ENCODE measurements at places on chromosomes 7 and 10.

- peak; percentile 31 for DNase-seq
Observed at GRCh38 chr7:4739528-4739992, 35.9 kb upstream of the AP5Z1 start.

DNA sequence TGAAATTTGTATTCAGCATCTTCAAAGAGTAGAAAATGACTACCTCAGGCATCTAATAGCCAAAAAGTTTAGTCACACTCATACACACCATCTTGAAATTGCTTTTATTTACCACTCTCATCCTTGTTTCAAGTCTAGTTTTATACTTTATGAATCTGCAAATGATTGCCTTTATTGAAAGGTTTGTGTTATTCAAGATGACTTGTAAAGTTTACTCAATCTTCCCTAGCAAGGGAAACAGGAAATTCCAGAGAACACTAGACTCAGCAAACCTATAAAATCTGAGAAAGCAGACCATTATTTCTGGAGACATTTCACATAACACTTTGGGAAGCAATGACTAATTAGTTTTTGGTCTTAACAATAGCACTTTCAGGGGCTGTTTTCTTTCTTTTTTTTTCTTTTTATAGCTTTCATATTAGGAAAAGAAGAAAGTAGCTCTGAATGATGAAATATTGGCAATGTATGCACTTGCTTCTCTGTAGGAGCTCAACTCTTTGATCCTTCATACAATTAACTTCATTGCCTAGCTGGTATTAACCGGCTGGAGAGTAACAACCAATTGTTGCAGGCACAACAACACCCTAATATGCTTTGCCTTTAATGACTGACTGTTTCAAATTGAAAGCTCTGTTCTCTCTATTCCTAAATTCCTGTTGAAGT, 68.9 kb upstream of the HDAC9 start:
- no peak for DNase-seq

DNA sequence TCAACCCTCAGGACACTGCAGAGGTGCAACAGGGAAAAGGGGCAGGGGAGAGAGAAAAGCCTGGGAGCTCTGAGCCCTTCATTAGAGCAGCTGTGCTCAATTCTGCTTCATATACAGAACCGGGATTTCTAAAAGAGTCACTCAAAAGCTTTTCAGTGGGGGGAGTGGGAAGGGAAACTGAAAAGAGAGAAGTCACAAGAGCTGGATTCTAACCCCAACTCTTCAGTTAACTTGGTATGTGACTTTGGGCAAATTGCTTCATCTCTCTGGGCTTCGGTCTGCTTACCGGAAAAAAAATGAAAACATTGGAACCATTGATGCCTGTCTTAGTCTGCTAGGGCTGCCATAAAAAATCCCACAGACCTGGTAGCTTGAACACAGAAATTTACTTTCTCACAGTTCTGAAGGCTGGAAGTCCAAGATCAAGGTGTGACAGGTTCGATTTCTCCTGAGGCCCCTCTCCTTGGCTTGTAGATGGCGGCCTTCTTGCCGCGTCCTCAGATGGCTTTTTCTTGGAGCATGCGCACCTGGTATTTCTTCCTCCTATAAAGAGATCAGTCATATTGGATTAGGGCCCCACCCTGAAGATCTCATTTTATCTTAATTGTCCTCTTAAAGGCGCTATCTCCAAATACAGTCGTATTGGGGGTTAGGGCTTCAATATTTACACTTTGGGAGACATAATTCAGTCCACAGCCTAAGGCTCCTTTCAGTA, 118.3 kb upstream of the KMT2E start:
- no peak for DNase-seq

DNA sequence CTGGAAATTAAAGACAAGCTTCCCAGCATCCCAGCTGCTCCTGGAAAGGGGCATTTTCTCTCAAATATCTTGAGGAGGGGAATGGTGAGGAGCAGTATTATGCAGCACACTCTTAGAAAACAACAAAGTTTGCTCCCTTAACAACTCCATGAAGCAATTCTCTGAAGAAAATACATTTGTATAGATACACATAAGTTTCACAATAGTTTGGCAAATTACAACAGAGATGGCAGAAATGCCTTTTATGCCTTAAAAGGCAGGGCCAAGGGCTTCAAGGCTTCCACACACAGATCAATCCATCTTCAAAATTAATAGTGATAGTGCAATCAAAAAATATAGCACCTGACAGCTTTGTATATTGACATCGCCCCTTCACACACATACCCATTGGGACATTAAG, 12.2 kb downstream of the DGKI start:
- no peak for DNase-seq

DNA sequence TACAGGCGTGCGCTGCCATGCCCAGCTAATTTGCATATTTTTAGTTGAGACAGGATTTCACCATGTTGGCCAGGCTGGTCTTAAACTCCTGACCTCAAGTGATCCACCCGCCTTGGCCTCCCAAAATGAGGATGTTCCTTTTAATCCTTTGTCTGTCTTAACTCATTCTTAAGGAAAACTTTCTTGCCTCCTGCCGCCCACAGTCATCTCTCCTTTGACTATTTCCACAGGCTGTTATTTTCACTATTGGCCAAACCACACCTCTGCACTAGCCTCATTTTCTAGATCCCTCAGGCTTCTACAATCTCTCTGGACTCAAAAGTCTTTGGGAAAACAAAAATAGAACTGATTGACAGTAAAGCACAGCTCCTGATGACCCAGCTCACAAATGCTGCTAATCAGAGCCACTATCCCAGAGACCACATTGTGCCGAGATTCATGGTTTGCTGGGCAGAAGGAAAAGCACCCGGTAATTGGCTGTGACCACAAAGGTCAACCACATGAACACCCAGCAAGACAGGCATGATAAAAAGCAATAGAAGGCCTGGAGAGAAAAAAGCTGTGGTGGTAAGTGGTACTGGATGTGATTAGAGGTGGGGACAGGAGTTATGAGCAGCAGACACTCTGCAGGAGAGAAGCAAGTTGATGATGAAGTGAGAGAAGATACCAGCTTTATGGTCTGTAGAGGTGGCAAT, 44.1 kb upstream of the ZNRF2 start:
- no peak for DNase-seq

- DNase-seq: no peak
Observed at GRCh38 chr10:128220021-128220420, 93.8 kb upstream of the MKI67 start.

GRCh38 chr7:121276313-121276712, 52.5 kb upstream of the WNT16 start:
- DNase-seq: no peak

DNA sequence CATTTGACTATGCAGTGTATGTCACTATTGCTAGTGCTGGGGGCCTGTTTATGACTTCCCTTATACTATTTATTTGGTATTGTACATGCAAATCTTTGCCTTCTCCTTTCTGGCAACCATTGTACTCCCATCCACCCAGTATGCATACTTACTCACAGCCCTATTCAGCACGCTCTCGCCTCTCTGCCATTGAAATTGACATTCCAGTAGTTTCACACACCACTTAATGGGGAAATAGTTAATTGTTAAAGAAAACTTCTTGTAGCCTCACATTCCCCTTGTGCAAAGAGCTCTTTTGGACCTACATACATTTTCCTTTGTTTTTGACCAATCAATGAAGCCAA, 9.9 kb downstream of the CLDN12 start:
- no peak for DNase-seq

- peak; percentile 27 for DNase-seq
Observed at GRCh38 chr7:150439967-150440366, 10.5 kb upstream of the GIMAP8 start.

GRCh38 chr7:49885593-49886285, 112.3 kb downstream of the VWC2 start:
- no peak for DNase-seq

- no peak for DNase-seq
Observed at GRCh38 chr10:129900825-129901224, 63.2 kb downstream of the EBF3 start.

DNA sequence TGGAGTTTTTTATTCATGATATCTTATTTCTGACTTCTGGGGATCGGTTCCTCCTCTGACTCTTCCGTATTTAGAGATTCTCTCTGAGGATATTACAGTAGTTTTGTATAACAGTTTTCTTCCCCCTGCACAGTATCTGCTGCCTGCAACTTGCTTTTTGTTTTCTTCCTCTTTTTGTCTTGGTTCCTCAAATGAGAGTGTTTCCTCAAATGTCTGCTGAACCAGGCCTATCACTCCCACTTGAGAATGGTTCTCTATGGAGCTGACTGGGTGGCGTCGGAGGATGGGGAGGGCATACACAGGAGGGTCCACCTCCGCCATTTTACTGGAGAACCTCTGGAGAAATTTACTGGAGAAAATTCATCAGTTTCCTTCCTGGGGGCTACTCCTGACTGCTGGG, 27.7 kb downstream of the ARHGAP22 start:
- DNase-seq: peak; percentile 1

DNA sequence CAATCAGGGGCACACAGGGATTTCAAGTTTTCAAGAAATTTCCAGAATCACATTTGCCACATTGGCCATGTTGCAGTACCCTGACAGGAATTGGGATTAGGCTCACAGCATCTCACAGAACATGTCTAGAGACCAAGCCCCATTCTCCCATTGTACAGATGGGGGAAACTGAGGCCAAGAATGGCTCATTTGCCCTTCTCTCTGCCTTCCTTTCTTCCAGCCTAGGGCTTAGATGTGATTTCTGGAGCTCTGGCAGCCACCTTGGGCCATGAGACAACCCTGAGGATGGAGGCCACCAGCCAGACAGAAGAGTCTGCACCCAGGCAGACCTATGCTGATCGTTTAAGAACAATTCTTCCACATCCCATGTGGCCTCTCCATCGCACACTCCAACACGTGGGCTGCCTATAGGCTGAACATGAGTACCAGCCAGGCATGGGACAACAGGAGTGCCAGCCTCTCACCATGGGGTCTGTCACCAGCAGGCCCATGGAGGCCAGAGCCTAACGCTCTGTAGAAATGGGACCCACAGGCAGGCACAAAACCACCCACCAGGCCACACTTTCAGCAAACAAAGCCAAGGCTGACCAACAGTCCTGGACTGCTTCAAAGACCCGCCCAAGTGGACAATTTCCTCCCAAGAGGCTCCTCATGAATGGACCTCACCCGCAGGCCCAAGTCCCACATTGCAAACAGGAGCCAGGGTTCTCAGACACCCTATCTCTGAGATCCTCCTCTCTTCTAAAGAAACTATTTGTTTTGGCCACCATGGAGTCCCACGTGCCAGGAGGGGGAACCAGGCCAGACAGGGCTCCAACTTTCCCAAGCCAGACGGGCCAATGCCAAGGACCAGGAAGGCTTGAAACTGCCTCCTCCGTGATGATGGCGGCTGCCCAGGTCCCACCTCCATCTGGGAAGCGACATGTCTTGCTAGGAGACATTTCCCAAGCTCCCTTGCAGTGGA, 20.7 kb downstream of the PDGFA start:
- DNase-seq: no peak

DNA sequence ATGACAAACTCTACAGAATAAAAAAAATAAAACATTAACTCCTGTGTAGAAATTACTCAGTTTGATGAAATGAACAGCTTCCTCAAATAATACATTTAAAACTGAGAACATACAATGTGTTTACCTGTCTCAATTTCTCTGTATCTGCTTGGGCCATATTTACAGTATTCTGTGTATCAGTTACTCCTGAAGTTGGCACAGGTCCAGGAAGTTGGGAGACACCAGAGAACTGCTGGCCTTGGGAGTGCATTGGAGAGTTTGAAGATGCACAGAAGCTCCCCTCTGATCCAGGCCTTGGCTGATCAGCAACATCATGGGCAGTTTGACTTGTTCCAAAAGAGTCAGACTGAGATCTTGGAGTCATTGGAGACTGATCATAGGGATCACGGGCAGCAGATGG, 155.1 kb downstream of the GALNT11 start:
- no peak for DNase-seq

- DNase-seq: no peak
Observed at GRCh38 chr10:21808550-21808949, 195.0 kb downstream of the DNAJC1 start.

DNA sequence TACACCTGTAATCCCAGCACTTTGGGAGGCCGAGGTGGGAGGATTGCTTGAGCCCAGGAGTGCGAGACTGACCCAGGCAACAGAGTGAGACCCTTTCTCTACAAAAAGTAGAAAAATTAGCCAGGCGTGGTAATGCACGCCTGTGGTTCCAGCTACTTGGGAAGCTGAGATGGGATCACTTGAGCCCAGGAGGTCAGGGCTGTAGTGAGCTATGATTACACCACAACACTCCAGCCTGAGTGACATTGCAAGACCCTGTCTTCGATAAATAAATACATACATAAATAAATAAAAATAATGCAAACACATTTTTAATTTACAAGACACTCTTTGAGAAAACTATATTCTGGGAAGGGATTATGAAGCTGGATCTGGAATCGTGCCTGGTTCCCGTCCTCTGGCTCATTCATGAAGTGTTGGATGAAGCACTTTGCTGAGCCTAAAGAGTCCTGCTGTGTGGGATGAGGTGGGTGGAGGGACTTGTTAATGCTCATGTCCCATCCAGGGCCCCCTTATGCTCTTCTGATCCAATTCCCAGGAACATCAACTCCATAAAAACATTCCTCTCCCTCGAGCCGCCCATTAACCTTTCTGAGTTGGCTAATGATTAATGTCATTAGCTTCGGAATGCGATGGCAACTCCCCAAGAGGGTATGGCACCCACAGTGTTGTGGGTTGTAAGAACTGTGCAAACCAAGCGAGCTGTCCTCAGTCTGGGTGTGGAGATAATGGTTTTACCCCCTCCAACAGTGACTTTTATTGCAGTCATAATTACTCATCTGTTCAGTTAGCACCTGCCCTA, 236.3 kb downstream of the BAMBI start:
- no peak for DNase-seq

DNA sequence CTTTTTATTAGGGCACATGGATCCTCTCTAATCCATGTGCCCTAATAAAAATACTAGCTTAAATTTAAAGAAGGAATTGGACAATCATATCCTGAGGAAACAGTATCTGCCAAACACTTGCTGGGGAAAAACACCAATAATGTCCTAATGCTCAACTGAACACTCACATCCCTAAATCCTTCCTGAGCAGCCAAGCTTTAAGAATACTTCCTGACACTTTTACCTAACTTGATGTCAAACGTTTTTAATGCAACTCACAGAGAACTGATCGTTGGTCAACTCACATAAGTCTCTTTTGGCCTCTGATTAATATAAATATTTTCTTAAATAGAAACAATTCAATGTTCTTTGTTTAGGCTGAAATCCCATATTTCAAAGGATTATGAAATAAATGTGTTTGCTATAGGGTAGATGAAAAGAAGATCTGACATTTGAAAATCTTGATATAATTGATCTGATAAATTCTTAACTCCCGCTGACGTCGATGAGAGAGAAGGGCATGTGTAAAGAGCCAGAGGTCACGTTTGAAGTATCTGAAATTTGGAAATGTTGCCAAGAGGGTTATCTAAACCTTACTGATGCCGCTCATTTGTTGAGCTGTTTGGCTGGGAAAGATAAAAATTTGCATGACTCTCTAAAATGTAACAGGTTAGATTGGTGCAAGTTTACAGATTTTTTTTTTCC, 122.8 kb upstream of the RHOBTB1 start:
- no peak for DNase-seq

- no peak for DNase-seq
Observed at GRCh38 chr10:1573981-1574380, 163.3 kb downstream of the ADARB2 start.

DNA sequence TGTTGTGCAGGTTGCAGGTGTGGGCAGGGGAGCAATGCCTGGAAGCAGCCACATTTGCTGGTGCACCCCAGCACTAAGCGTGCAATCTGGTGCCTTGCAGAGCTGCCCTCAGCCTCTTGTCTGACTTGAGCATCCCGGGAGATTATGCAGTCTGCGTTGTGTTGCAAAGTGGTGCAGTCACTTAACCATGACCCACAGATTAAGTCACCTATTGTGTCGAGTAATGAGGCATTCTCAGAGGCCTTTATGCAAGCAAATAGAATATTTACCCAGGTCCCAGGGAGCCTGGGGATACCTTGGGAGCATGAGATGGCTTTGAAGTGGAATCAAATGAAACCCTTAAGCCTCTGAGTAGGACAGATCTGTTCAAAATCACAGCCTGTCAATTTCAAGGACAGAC, 529.0 kb downstream of the TYW1 start:
- DNase-seq: no peak
